ENCODE measurements at places on chromosomes 1 and 21.

- DNase-seq = no peak
Observed at GRCh38 chr1:162922201-162922600, 61.2 kb upstream of the CCDC190 start.

DNA sequence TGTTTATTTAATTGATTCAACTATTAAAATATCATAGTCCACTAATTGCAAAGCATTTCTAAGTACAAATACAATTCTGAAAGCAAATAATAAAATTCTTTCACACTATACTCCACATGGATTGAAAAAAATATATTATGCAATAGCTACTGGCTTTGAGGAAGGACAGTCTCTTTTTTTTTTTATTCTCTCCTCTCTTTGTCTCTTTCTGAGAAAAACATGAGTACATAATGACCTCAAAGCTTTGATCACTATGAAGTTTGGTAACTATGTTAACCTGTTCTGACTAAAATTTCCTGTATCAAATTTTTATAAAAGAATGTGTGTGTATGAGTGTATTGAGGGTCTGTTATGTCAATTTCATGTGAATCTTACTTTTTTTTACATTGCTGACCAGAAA, 96.2 kb downstream of the RGS2 start:
- DNase-seq = no peak

- DNase-seq = no peak
Observed at GRCh38 chr1:99315305-99315704, 51.0 kb downstream of the PLPPR4 start.

DNA sequence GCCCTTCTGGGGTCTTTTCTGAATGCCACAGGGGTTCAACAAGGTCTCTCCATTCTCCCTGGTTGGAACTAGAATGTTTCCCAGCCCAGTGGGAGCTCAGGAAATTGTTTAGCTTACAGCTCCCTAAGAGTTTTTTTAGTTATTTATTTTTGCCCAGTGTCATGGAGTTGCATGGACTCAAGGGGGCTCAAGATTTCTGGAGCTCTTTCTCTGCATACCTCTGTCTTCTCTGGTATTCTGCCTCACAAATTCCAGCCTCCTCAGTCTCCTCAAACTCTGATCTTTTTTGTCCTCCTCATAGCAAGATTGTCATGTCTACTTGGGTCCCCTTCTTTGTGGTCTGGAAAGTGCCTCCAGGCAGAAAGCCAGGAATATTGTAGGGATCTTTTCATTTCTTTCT, 15.9 kb upstream of the PPP2R5A start:
- no peak for DNase-seq

- no peak for DNase-seq
Observed at GRCh38 chr1:109627692-109628399, 8.2 kb downstream of the AMPD2 start.

- no peak for DNase-seq
Observed at GRCh38 chr1:48687282-48688045, 89.2 kb downstream of the BEND5 start.

DNA sequence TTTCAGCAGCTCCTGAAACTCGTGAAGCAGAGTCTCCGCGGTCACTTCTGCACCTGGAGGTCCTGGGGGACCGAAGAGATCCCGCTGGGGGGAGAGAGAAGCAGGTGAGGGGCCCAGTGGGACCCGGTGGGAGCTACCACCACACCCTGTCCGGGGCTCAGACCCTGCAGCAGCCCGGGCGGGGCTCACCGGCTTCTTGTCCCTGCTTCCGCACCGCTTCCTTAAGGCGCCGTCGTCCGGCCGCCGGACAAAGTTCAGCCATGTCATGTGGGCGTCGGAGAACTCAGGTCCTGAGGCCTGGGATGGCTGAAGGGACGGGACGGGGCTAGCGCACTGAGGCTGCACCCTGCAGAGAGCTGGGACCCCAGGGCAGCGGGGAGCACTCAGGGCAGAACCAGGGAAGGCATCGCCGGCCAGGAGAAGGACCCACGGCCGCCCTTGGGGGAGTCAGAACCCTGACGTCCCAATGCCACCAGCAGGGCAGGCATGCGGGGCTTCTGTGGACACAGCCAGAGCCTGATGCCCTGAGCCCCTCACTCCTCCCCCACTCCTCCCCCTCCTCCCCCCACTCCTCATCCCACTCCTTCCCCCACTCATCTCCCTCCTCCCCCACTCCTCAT, 2.2 kb downstream of the C1QTNF12 start:
- DNase-seq = no peak

GRCh38 chr1:160708801-160709200, 2.8 kb downstream of the CD48 start:
- no peak for DNase-seq

DNA sequence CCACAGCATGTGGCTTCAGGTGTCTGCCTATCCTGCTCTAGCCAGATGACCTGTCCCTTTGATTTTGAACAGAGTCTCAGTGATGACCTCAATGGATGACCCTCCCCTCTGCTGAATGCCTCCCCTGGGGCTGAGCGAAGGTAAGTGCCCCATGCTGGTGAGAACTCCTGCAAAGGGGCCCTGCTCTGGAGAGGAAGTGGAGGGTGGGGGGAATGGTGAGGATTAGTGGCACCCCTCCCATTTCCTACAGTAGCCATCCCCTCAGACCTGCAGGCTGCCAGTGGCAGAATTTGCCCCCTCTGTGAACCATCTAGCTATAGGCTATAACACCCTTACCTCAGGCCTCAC, 3.7 kb upstream of the PMVK start:
- no peak for DNase-seq

DNA sequence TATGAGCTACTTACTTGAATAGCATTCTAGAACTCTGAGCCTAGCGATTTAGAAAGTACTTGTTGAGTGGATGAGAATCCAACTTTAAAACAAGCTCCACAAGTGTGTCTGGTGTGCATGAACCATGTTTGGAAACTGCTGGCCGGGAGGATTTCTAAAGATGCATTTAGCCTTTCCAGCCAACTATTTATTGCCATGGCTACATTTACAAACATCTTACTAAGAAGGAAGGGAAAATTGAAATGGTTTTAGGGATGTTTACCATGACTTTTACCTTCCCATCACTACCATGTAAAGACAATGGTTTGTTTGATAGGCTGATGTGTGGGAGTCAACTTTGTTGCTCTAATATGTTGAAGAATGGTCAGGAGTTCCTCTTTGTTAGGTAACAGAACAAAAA, 37.7 kb upstream of the ARHGAP29 start:
- DNase-seq = no peak

GRCh38 chr21:26754853-26755252, 90.4 kb downstream of the ADAMTS1 start:
- DNase-seq = no peak

- no peak for DNase-seq
Observed at GRCh38 chr21:31520561-31521098, 138.9 kb upstream of the SOD1 start.

DNA sequence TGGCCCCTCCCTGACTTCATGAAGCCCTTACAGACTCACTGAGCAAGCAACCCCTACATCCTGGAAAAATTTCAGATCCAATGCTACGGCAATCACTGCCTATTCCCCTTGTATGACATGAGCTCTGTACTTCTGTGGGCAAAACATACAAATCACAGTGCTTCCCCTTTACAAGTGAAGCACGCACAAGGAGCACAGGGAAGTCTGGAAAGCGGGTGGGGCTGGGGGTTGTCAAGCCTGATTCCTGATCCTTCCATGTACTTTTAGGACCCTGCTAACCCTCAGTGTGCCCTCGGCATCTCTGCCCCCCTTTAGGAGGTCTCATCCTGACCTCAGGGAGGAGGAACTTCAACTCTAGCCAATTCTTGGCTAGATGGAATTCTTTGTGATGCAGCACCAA, 405.7 kb upstream of the POU3F1 start:
- DNase-seq = no peak

DNA sequence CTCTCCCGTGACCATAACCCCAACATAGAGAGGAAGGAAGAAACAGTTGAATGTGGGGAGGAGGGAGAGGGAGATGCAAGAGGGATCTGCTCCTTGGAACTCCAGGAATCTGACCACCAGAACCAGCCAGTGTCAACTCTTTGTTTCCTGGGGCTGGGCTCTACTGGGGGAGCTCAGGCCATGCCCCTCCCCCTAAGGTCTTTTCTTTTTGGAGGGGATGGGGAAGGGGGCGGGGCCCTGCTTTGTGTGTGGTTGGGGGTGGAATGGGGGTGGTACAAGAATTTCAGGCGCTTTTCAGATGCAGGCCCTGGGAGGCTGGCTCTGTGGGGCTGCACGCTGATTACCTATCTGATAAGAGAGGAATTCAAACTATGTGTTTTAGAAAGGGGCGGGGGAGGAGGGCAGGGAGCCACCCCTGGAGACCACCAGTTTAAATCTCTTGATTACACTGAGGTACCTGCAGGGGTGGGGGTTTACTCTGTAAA, 8.3 kb downstream of the LIN28A start:
- DNase-seq = no peak

GRCh38 chr21:37513383-37513782, 146.8 kb downstream of the DYRK1A start:
- DNase-seq = no peak

DNA sequence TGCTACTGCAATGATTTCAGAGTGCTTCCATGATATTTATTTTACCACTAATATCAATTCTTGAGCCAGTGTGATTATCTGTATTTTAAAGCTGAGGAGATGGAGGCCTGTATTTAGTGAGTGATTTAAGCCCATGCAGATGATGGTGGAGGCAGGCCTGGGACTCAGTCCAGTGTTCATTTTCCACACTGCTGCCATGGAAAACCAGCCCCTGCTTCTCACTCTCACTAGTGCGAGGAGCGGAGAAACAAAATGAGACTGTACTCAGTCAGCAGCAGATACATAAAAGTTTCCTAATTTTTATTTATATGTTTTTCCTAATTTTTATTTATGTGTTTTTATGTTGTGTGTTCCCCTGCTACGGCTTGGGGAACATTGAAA, 32.8 kb downstream of the LRRC8B start:
- no peak for DNase-seq

DNA sequence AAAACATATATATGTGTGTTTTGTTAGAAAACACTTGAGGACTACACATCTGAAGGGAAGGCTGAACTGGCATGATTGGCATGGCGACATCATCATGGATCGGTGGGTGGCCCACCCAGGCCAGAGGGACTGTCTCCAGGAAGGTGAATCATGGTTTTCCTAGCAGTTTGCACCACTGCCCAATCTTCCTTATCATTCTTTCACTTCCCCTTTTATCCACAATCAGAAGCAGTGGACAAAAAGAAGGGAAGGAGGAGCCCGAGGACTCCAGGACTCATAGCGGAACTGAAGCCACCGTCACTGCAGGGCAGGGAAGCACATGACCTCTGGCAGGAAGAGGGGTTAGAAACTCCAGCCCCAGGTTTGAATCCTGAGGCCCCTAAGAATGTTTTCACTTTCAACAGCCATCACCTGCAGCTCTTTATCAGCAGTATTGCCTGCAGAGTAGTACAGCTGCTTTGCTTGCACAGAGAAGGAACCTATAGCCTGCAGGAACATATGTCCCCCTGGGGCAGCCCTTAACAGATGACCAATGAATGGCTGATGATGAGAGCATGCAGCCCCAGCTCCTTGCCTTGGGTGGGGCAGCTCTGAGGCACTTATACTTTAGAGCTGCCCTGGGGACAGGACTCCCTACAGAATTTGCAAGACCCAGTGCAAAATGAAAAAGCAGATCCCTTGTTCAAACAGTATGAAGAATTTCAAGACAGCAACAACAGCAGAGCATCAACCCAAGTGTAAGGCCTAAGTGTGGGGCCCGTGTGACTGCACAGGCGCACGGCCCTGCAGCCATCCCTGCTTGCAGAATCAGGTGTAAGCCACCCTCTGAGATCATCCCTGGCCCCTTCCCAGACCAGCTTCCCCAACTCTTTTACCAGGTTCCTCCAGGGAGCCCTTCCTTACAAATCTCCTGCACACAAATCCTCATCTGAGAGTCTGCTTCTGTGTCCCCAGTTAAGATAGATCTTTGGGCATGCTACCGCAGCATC, 241.8 kb upstream of the IRF2BP2 start:
- no peak for DNase-seq

GRCh38 chr1:35573198-35574124, at the start of gene TFAP2E:
TFAP2E (plus strand) TSS chr1:35573314; CDS start chr1:35573578, 264 bp downstream.
- no peak for DNase-seq

- no peak for DNase-seq
Observed at GRCh38 chr1:242139986-242140385, 141.1 kb upstream of the MAP1LC3C start.

DNA sequence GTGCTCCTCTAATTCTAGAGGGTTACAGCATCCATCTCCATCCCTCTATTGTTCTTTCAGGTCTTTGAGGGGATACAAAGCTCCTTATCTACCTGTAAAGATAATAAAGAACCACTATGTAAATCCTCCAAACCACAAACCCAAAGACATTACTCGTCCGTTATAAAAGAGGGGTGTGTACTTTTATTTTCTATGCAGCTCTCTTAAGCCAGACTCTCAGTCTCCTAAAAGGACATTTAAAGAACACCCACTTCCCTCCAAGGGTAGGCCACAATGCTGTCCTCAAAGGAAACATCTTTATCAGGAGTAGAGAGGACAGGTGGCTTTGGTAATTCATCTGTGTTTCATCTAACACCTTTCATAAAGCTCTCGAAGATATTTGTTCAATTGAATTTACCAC, 67.9 kb upstream of the DYNLT5 start:
- DNase-seq = no peak

- DNase-seq = no peak
Observed at GRCh38 chr1:212646588-212646987, 38.0 kb downstream of the ATF3 start.

- no peak for DNase-seq
Observed at GRCh38 chr1:110064576-110065337, 5.7 kb downstream of the ALX3 start.

- DNase-seq = no peak
Observed at GRCh38 chr1:3876716-3877115, 19.4 kb downstream of the DFFB start.

DNA sequence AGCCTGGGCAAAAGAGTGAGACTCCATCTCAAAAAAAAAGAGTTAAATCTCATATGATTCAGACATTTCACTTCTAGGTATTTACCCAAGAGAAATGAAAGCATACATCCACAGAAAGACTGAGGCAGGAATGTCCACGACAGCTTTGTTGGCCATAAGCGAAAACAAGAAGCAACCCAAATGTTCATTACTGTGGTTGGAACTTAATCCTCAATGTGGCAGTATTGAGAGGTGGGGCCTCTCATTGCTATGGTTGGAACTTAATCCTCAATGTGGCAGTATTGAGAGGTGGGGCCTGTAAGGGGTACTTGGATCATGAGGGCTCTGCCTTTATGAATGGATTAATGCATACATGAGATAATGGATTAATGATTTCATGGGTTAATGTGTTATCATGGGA, 15.2 kb downstream of the C21orf58 start:
- DNase-seq = no peak

GRCh38 chr1:22488319-22488718, 36.7 kb downstream of the ZBTB40 start:
- no peak for DNase-seq

- no peak for DNase-seq
Observed at GRCh38 chr1:51950701-51951100, 39.8 kb downstream of the RAB3B start.

DNA sequence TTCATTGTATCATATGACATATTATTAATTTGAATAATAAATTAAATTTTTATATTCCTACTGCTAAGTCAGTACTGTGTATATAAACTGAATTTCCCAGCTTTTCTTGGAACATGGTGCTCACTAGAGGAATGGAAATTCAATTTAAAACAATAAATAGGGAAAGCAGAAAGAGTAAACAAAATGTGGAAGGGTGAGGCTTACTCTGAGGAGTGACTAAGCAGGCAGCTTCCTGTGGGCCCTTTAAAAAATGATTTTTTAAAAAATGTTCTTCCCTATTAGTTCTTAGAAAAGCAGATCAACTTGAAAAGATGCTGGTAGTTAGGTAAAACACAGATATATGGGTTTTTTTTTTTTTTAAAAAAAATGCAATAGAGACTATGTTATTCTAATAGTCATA, 49.5 kb upstream of the S1PR1 start:
- no peak for DNase-seq
